ENCODE measurements at places on chromosomes 16 and 17.

- DNase-seq, result no peak
Measured at GRCh38 chr17:73585583-73585982, 58.7 kb downstream of the SDK2 start.

GRCh38 chr16:70151391-70151790, 22.2 kb upstream of the CLEC18C start:
- DNase-seq, result no peak

DNA sequence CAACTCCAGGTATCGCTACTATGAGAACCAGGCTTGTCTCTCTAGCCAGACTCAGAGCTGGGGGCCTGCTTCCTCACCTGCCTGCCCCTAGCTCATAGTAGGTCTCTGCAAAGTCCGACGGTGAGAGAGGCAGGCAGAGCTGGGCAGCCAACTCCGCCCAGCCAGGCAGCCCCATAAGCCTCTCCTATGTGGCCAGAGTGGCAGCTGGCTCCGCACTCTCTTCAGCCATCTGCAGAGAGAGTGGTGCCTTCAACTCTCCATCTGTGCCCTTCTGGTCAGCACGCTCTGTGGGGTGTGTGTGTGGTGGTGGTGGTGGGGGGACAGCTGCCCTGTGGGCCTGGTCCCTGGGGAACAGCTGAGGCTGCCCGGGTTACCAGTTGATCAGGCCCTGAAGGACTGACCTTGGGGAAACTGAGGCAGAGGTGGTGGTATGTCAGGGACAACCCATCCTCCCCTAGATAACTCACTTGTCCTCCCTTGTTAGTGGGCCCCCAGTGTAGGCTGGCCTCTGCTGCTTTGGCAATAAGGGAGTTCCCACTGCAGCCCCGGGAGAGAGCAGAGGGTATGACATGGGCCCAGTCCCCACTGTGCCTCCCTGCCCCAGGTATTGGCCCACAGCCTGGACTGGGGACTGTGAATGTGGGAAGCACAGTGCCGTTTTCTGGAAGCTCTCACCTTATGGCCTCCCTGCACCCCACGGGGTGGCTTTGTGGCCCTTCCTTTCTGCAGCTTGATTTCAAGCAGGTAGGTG, 1.8 kb upstream of the ADGRG1 start:
- DNase-seq, result no peak

DNA sequence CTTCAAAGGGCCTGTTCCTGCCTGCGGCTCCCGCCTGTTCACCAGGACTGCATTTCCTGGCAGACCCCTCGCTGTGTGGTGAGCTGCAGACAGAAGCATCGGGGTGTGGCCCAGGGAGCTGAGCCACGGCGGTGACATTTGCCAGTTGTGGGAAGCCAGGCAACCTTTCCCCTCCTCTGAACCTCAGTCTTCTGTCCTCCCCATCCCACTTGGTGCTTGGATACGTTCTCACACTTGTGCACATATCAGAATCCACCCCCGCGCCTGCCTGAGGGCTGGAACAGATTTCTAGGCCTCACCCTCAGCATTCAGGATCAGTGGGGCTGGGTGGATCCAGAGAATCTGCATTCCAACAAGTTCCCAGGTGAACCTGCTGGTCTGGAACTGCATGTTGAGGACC, 63.5 kb downstream of the CRISPLD2 start:
- DNase-seq, result peak; percentile 73

DNA sequence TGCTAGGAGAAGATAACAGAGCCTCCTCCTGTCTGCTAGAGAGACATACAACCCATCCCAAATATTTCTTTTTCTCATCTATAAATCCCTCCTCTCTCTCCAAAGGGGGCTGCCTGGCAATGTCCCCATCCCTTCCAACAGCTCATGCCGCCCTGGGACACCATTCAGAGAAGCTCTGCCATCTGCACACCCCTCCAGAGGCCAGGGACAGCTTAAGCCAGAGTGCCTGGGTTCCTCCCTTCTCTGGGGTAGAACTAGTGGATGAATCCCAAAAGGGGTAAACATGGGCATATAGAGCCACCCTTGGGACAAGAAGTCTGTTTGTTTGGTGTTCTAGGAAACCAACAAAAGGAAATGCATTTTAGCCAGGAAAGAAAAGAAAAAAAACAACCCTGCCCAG, 2.6 kb upstream of the LPO start:
- no peak for DNase-seq

DNA sequence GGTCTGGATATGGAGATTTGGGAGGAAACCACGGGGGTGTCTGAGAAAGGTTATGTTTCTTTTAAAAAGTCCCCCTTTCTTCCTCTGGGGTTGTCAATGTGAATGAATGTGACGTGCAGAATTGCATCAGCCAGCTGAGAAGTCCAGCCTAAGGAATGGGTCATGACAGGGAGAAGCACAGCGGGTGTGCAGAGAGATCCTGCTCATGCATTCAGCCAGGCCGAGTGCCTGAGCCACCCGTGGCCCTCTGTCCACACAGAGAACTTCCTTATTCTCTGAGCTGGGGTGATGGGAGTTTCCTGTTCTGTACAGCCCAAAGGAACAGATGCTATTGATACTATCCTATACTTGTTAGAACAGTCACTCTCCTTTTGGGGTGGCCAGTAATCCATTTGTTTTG, 117.9 kb downstream of the CPPED1 start:
- DNase-seq, result no peak

GRCh38 chr16:23976524-23976923, 140.7 kb downstream of the PRKCB start:
- DNase-seq, result no peak

DNA sequence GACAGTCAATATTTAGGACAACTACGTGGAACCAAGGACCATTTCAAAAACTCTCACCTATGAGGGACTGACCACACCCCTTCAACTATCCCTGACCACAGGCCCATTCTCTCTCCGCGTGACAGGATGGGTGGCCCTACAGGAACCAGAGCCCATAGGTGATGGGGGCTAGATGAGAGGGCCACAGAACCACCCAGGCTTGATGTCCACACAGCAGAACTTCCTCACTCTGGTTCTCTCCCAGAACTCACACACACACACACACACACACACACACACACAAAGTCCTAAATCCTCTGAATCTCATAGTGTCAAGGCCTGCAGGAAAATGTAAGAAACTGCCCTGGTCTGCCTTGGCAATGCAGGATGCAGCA, 1.5 kb downstream of the ZNF319 start:
- no peak for DNase-seq

GRCh38 chr17:76528156-76528527, 9.4 kb downstream of the CYGB start:
- no peak for DNase-seq

- no peak for DNase-seq
Measured at GRCh38 chr17:52181782-52182181, 23.3 kb upstream of the CA10 start.

GRCh38 chr16:51867386-51868065, 679.4 kb downstream of the TOX3 start:
- no peak for DNase-seq

- peak; percentile 55 for DNase-seq
Measured at GRCh38 chr17:56976941-56977608, 856 bp upstream of the SCPEP1 start.

GRCh38 chr17:34542700-34543336, 36.6 kb upstream of the TMEM132E start:
- no peak for DNase-seq

DNA sequence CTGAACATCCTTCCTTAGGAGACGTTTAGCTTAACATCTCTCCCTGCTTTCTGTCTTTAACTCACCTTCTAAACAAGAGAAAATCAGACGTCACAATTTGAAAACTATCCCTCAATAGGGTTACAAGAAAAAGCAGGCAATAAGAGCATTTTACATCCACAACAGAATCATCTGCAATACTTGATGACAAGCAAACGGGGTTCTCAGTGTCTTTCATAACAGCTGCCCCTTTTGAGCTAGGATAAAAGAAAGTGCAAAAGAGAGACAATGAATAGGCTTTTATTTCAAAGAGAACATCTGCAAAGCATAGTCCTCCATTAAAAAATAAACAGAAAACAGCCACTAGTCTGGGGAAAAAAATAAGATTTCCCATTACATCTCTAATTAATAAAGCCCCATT, 13.2 kb downstream of the XYLT1 start:
- DNase-seq, result no peak

DNA sequence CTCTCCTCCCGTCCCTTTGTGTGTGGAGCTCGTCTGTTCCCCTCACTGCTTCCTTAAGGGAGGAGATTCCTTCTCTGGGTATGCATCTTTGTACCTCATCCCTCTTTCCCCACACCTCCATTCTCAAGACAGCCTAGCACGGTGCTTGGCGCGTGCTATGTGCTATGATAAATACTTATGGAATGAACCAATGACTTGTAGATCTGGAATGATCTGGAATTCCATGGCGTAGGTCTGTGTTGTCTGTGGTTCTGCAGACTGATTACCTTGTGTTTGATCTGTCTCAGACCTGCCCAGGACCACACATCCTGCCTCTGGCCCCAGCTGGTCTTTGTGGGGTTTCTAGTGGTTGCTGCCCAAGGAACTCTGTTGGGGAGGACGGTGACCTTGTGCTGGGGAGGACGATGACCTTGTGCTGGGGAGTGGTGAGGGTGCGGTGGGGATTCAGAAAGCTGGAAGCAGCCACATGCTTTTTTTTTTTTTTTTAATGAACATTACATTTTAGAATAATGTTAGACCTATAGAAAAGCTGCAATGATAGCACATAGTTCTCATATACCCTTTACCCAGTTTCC, 33.5 kb upstream of the ETV4 start:
- no peak for DNase-seq

- no peak for DNase-seq
Measured at GRCh38 chr16:78925083-78925767, 675.3 kb downstream of the MAF start.

GRCh38 chr17:68204736-68205135, 43.1 kb upstream of the AMZ2 start:
- no peak for DNase-seq

DNA sequence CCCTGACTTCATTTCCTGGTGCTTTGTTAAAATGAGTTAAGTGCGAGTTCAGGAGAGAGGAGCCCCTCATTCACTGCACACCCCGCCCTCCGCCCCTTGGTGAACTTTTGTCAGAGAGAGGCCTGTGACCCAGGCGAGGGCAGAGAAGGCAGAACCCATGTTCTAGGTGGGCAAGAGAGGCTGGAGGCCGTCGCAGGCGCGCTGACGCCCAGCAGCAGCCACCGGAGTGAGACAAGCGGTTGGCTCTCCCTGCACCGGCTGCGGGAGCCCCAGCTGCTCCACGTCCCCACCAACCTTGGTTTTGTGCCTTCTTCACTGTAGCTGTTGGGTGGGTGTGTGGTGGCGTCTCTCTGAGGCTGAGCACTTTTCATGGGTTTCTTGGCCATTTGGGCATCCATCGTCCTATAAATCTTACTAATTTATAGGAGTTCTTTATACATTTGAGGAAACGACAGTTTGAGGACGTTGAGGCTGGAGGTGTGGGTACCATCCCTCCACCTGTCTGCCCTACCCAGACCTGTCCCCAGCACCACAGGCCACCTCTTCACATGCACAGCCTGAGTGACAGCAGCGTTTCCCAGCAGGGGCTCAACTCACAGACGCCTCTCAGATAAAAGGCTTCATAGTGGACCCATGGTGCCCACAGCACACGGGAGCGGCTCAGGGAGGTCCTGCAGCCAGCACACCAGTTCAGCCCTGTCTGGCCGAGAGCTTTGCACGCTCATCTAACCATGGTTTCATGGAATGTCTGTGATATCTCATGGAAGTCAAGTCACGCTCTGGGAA, 45.2 kb upstream of the CBFA2T3 start:
- no peak for DNase-seq

DNA sequence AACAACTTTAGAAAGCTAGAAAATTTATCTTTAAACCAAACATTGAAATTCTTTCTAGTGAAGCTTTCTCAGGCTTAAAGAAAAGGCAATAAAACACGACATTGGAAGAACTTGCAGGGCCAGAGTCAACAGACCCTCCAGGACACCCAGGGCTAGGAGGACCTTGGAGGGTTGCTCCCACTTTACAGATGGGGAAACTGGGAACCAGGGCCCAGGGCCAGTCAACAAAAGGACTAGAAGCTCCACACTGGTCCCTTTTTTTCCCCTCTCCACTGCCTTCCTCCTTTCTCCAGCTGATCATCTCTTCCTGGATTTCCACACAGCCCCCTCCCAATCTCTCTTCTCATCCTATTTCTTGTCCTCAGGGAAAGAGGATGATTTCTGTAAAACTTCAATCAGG, 307.7 kb upstream of the CDH5 start:
- DNase-seq, result no peak

GRCh38 chr17:32277284-32277683, 11.7 kb downstream of the RHBDL3 start:
- DNase-seq, result no peak

GRCh38 chr17:75812096-75813013, 27.7 kb downstream of the UNK start:
- DNase-seq, result no peak

GRCh38 chr17:46074540-46074939, 75.5 kb downstream of the STH start:
- DNase-seq, result no peak

DNA sequence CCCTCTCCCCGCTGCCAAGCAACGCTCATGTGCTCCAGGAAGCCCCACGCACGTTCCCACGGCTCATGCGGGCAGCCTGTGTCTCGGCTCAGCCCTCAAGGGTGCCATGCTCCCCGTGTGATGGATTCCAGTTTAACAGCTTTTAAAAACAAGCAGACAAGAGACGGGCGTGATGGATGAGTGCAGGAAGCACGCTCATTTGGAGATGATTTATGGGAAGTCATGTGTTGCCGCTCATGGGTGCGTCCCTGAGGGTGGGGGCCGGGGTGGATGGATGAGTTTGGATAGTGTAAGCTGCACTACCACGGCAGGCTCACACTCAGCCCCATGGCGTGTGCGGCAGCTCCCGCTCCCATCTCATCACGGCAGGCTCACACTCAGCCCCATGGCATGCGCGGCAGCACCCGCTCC, 132.8 kb downstream of the RBFOX3 start:
- DNase-seq, result no peak

- DNase-seq, result no peak
Measured at GRCh38 chr17:67386965-67387551, 10.0 kb downstream of the PITPNC1 start.

GRCh38 chr17:65071861-65072260, 15.3 kb upstream of the GNA13 start:
- DNase-seq, result no peak

DNA sequence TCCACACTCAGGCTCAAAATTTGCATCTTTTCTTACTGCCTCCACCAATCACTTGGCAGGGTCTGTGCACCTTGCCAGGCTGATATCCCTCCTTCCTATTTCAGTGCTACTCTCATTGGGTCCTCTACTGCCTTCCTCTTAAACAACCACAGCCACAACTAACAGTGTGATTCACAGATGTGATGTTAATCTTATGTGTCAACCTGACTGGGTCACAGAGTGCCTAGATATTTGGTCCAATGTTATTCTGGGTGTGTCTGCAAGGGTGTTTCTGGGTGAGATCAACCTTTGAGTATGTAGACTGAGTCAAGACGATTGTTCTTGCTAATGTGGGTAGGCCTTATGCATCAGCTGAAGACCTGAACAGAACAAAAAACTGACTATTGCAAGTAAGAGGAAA, 51.3 kb upstream of the IRX6 start:
- no peak for DNase-seq

GRCh38 chr16:67927131-67927941, 4.3 kb downstream of the CTRL start:
- no peak for DNase-seq

GRCh38 chr17:76166906-76167305, 25.9 kb upstream of the FOXJ1 start:
- no peak for DNase-seq

All from right atrium auricular region (tissue), 2 donors.